Activated effector memory CD4-positive, alpha-beta T cell treated with anti-CD3 and anti-CD28 coated beads, Interleukin-2, amount 50 U/mL, for 16 hours (primary cell): ENCODE measurements at places on chromosomes 6 and 20.

DNA sequence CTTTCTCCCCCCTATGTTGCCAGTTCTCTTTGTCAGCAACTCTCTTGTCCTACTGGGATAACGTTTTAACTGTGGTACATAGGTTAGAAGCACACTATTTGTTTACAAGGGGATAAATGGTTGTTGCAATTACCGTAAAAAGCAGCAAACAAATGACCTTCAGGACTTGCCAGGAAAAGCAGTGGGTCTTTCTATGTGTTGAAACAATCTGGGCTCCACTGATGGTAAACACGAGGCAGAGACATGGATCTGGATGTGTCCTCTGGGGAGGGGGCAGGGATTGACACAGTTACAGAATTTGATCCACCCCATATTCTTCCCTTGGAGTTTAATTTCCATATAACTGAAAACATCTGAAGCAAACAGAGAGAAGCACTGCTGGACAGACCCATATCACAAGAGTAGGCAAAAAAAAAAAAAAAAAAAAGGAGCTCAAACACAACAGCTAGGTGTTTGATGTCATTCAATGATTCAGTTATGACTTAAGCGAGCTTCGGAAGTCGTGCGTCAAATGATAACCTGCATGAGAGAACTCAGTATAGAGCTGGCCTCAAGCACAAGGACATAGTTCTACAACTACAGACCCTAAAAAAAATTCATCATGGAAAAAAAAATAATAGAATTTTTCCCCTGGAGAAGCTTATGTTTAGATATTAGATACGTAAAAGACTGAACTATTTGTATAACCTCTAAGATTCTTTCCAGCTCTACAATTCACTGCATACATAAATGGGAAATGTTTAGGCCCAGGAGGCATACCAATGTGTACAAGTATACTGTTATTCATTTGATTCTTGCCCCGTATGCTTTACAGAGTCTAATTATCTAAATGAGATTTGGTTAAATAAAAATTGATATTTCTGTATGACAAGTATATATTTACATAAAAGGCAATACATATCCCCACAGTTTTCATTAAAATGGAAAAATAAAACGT is 127.7 kb downstream of the ALDH8A1 start:
- DNase-seq, result no peak

DNA sequence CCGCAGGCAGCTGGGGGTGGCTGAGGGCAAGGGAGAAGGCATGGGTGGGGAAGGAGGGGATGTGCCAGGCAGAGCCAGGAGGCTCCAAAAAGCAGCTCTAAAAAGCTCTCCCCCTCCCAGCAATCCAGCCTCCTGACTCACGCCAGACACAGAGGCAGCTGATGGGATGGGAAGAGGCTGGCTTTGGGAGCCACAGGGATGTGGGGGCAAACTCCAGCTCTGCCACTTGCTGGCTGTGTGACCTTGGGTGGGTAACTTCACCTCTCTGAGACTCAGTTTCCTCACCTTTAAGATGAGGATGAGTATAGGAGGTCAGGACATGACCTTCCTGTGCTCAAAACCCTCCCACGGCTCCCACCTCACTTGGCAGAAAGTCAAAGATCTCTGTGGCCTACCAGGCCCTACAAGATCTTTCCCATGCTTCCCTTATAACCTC is 148.9 kb downstream of the CEBPB start:
- DNase-seq, result no peak

GRCh38 chr6:343960-344815 is 47.4 kb upstream of the IRF4 start:
- no peak for DNase-seq

GRCh38 chr20:16771213-16771612 is 23.1 kb downstream of the OTOR start:
- DNase-seq, result no peak

DNA sequence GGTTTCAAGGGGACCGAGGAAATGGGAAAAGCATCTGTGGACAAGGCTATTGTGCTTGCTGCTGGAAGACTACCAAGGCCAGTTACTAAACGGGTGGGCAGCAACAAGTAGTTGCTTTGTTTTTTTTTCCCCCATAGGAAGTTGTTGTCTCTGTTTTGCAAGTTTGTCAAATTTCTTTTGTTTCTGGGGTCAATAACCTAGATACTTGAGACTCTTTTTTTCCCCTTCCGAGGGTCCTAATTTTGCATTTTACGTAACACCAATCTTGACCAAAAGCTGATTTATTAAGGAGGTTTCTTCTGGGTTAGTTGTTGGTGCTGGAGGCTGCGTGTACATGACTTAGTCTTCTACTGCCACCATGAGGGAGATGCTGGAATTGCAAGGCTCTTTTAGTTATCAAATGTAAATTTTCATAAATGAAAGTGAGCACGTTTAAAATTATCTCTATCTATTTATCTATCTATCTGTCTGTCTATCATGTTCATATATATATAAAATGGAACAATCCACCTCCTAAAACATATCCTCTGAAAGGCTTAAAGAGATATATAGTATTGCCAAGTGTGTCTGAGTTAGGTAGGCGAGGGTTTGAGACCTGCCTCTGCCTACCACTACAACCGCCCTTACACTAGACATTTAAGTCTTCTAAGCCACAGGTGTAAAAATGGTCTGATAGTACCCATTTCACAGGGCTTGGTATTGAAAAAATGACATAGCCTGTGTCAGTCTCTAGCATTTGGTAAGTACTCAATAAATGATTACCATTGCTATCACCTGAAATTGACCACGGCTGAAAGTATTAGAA is 60.2 kb downstream of the GCLC start:
- peak; percentile 79 for DNase-seq

DNA sequence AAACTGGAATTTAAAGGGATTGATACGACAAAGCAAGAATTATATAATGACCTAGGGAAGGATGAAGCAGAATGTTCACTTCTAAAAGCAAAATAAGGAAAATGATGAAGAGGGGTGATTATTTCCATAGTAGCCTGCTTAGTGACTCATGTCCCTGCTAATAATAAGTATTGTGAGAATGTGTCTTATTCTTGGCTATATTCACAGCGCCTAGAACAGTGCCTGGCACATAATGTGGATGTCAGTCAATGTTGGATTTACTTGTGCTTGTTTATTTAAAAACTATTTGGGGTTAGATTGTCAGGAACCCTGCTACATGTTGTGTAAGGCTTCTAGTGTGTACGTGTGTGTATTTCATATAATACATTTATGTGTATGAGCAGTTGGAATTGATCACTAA is 85.1 kb downstream of the ZFAND3 start:
- no peak for DNase-seq

GRCh38 chr6:40039042-40039441 is 104.8 kb upstream of the MOCS1 start:
- DNase-seq, result no peak

- DNase-seq, result no peak
Observed at GRCh38 chr6:44664716-44665115, 277.2 kb downstream of the CDC5L start.

- DNase-seq, result no peak
Observed at GRCh38 chr6:27575594-27576361, 102.9 kb upstream of the ZNF184 start.

DNA sequence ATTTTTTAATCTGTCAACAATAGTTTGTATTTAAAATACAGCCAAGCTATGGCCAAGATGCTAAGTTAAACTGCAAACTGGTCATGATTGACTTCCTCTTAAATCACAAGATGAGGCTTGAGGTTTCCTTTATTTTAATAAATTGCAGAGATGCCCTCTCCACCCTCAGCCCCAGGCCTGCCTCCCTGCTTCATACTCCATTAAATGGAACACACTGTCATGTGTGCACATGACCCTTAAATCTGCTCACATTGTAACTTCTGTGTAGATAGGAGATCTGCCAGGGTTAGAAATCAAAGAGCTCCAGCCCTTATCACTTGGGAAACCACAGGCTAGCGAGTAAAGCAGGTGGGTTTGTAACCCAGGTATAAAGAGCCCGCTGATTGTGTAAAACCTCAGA is 20.8 kb downstream of the DUSP22 start:
- DNase-seq, result peak; percentile 43

- no peak for DNase-seq
Observed at GRCh38 chr6:13524801-13525508, 37.6 kb upstream of the GFOD1 start.

DNA sequence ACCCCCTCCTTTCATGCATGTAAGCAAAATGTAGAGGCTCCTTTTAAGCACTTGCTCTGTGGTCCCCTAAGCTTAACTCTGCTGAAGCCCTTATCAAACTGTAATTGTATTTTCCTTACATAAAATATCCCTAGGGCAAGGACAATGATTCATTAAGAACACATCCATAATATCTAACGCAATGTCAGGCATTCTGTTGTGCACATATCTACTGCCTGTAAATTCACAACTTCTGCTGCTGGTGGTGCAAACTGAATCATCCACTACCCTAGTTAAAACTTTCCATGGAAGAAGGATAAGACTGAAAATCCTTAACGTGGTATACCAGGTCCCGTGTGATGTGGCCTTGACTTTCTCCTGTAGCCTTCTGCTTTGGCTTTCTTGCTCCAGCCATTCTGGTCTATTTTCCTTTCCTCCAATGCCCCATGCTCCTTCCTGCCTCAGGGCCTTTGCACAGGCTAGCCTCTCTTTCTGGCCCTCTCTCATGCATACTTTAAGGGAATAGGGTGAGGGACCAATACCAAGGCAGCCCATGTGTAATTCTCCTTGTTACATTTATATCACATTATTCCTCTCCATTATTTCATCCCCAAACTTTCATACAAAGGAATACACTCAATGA is 113.6 kb upstream of the ZFP64 start:
- no peak for DNase-seq

- DNase-seq, result no peak
Observed at GRCh38 chr6:75643173-75643572, 41.5 kb downstream of the SENP6 start.

GRCh38 chr6:159981403-159982245 is 12.7 kb downstream of the IGF2R start:
- peak; percentile 79 for DNase-seq

GRCh38 chr6:31309641-31310040 is 37.7 kb upstream of the HLA-C start:
- no peak for DNase-seq

- DNase-seq, result no peak
Observed at GRCh38 chr20:52145587-52145986, 46.0 kb downstream of the ZFP64 start.

- DNase-seq, result no peak
Observed at GRCh38 chr6:53731866-53732636, 62.8 kb upstream of the LRRC1 start.

GRCh38 chr6:108942556-108943492 is 94.6 kb downstream of the ARMC2 start:
- peak; percentile 87 for DNase-seq

GRCh38 chr20:24096264-24096663 is 107.7 kb upstream of the GGTLC1 start:
- DNase-seq, result no peak

DNA sequence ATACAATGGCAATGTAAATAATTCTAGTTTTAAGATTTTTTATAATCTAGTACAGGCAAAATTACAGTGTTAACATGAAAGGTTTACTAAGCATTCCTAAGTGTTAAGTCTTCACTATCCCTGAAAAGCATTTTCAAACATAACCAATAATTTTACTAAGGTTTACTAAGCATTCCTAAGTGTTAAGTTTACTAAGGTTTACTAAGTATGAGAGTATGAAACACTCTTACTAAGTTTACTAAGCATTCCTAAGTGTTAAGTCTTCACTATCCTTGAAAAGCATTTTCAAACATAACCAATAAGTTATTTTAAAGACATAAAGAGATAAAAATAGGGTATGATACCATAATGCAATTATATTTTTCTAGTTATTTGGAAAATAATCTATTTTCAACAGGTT is 82.6 kb downstream of the PRSS35 start:
- DNase-seq, result no peak

GRCh38 chr6:43911354-43912115 is 141.5 kb downstream of the VEGFA start:
- DNase-seq, result no peak

DNA sequence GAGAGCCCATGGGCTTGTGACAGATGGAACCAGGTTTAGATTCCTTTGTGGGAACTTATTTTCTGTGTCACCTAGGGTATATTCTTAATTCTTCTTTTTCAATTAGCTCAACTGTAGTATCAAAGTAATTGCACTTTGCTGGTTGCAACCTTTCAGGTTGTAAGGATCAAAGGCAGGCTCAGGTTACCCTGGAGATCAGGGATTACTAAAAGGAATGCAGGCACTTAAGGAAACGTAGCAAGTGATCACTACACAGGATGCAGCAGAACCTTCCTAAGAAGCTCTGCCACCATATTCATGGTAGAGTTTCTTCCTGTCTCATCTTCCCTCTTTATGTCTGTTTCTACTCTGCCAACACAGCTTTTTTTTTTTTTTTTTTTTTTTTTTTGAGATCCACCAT is 133.2 kb upstream of the JAG1 start:
- no peak for DNase-seq

GRCh38 chr6:149129371-149130077 is 188.0 kb upstream of the TAB2 start:
- no peak for DNase-seq

GRCh38 chr20:34522969-34523871 is 7.0 kb downstream of the DYNLRB1 start:
- peak; percentile 80 for DNase-seq

GRCh38 chr6:52497652-52498408 is 77.7 kb downstream of the EFHC1 start:
- DNase-seq, result no peak

GRCh38 chr6:114452785-114453401 is 110.1 kb upstream of the HS3ST5 start:
- no peak for DNase-seq

DNA sequence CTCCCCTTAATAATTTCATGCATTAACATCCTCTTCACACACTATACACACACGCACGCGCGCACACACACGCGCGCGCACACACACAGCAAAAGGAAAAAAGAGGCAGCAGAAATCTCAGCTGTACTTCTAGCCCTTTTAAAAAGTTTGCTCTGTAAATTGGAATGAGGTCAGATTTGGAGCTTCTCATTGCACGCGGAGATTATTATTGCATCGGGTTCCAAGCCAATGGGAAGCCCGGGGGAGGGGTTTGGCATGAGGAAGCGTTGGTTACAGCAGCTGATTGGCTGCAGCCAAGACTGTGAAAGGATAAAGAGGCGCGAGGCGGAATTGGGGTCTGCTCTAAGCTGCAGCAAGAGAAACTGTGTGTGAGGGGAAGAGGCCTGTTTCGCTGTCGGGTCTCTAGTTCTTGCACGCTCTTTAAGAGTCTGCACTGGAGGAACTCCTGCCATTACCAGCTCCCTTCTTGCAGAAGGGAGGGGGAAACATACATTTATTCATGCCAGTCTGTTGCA is at the start of gene SOX4:
Gene SOX4 (plus strand): TSS at position 340 of the 515 bp plus-strand sequence. CDS start 784 bp downstream, outside the sequence.
- DNase-seq, result peak; percentile 82
